D721Med (cell line): ENCODE measurements at places on chromosomes 11 and 22.
A peak's percentile ranks its signal among the peaks of the same experiment; 100 is the strongest.

DNA sequence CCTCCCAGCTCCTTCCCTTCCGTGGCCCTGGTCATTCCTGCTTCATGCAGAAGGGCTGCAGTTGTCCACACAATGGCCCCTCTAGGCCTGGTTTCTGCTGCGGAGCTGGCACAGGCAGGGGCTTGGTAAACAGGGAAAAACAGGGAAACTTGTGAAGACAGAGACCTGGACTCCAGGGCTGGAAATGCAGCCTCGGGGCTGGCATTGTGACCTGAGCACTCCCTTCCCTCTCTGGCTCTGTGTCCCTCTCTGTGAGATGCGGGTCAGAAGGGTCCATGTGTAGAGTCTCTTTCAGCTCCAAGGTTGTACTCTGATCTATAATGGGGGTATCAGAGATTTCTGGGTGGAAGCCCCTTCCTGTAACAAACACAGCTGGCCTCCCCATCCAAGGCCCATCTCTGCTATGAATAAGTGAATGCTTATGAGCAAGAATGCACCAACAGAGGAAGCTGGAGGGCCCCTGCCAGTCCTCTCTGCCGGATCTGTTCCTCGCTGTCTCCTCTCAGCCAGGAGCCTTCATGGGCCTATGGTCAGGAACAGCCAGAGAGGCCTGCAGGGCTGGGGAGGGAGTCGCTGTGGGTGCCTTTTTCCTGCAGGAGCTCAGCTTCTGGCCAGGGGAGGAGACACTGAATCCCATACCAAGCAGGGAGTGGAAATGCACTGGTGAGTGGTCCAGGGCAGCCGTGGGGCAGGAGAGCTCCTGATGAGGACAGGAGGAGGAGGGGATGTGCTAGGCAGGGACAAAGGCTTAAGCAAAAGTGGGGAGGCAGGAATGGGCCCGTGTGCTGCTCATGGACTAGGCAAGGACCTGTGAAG, 6.7 kb upstream of the DERL3 start:
- DNase-seq = no peak

DNA sequence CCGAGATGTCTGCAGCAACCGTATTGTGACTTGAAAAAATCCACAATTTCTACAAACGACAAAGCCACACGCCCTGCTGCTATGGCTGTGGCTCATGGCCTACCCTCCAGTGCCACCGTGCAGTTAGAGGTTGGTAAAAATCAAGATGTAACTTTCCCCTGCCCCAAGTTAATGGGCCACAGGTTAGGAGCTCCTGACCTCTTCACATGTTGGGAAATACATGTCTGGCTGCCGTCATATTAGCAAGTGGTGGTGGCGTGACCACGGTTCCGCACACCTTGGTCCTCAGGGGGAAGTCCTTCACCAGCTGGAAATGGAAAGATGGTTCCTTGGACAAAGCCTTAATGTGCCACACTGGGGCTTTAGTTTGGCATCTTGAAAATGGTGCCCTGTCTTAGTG, 27.4 kb upstream of the CCND1 start:
- no peak for DNase-seq

- no peak for DNase-seq
These were observed 132.7 kb upstream of the DDI1 start for GRCh38 chr11:103903621-103904323.

DNA sequence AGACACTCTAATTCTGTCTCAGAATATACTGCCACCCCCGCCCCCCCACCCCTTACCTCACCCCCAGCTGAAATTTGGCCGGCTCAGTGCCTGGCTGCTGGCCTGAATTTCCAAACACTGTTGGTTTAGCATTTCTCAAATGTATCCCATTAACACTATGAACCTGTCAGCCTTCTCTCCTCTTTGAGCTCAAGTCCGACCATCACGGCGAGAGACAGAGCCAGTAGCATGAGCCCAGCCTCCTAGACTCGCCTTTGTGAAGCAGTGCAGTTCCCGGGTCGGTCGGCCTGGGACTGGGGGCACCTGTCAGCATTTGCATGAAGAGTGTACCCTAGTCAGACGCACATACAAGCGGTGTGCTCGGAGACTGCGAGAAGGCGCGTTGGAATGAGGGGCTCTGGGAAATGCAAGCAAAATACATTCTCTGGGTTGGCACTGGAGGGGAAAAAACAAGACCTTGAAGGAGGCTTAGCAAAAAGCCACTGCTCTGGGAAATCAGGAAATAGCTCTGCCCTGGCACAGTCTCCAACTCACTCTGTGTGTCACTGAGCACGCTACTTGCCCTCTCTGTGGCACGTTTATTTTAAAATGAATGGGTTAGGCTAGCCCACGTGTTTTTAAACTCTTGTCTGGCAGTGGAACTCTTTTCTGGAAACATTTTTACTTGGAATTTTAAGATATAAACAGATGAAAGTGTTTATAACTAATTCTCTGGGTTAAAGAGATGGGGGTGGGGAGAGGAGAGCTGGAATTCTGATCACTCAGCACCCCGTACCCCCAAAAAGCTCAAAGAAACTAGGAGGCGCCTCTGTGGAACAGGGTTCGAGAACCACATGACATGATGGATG, 108.3 kb downstream of the TIMP3 start:
- DNase-seq = no peak

DNA sequence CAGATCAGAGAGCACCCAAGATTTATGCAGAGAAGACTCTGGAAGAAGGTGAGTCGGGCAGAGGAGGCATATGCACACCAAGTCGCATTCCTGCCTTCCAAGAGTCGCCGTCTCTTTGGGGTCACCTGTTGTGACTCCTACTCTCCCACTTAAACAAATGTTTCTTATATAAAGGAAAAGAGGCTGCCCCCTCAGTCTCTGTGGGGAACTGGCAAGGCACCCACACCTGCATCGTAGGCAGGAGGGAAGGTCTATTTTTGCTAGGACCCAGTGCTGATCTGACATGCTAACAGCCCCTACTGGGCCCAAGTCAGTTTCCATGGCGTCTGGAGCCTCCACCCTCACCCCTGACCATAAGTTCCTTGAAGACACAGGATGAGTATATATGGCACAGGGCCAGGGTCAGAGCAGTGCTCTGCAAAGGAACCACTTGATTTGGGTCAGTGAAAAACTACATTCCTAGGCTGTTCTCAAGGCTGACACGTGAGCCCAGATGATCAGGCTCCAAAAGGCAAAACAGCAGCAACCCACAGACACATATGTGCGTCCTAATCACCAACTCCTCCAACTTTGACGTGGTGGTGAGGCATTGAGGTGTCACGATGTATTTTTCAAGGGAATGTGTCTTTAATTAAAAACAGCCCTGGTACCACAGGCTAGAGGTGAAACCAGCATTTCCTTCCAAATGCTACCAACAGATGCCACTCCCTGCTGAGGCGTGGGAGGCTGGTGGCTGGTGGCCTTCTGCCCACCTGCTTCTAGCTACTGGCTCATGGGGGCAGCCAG, 55.6 kb upstream of the CSNK2A3 start:
- no peak for DNase-seq

DNA sequence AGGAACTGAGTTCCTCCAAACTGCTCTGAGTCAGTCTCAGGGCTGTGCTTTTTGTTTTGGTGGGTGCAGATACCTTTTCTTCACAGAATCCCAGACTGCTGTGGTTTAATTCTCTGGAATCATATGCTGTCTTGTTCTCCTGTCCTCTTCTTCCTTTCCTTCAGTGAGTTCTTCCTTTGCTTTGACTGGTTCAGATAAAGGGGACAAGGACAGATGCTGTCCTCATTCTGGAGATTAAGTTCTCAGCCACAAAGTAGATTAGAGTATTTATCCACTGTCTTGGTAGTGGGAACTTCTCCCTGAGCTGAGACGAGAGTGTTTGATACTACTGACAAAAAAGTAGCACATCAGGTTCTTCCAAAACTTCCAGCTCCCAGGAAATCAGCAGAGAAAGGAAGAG, 13.3 kb downstream of the ZDHHC5 start:
- peak; percentile 55 for DNase-seq

- DNase-seq = no peak
These were observed 399.4 kb downstream of the LUZP2 start for GRCh38 chr11:24896118-24896835.

DNA sequence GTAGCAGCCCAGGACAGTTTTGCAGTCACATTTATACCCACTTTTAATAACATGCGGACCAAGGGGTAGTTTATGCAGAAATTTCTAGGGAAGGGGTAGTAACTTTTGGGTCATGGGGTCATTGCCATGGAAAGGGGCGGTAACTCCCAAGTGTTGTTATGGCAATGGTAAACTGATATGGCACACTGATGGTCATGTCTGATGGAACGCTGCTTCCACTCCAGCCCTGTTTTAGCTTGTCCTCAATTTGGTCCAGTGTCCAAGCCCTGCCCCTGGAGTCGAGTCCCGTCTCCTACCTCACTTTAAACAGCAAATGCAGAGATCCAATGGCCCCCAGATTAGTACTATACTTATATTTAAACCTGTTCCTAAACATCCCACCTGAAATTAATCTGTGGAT, 11.2 kb upstream of the SEC14L4 start:
- DNase-seq = no peak

DNA sequence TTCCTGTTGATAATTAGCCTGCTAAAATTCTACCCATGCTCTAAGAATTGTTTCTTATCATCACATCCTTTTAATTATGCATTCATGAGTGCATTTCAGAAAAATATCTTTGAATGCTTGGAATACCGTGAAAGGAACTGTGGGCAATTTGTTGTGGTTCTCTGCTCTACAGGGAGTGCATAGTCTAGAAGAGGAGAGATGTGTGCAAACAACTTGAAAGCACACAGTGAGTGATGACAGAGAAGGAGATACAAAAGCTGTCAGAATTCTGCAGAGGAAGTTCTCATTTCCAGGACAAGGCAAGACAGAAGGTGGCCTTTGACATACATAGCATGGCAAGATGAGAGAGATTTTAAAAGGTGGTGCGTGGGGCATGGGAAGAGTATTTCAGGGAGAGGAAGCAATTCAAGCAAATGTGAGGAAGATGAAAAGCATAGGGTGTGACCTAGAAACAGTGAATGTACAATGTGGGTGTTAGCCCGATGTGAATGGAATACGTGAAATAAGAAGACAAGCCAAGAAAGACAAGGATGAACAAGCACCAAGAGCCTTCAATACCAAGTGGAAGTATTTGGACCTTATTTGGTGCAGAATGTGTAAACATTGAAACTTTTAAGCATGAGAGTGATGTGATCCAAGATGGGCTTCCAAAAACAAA, 5.0 kb downstream of the MMP8 start:
- DNase-seq = no peak

DNA sequence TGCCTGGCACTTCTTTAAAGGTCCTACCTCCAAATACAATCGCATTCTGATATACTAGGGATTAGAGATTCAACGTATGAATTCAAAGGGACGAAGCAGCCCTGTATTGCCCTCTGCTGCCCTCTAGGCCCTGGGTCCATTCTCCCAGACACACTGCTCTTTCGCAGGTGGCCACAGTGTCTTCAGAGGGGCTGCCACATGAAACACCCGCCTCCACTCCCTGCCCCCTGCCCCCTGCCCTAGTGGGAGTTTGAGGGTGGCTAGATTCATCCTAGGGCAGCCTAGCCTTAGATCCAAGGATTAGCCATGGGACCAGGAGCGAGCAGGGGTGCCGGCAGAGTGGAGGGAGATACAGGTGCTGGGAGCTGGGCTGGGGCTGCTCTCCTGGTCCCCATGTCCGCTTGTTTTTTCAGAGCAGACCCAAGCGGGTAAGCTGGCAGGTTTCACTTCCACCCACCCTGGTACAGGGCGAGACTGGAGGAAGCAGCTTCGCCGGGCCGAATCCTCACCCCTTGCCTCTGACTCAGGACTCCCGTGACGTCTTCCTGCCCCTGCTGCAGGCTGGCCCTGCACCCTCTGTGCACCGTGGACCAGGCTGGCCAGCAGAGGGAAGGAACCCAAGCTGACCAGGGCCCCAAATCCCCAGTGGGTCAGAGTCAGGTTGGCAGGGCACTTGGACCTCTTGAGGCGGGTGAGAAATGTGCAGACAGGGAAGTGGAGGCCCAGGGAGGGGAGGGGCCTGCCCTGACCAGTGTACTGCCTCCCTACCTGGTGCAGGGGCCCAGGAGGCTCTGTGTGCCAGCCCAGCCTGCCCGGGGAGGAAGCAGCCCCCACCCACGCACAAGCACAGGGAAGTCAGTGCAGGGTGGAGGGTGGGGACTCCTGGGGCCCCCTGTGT, 28.4 kb upstream of the HMOX1 start:
- no peak for DNase-seq

DNA sequence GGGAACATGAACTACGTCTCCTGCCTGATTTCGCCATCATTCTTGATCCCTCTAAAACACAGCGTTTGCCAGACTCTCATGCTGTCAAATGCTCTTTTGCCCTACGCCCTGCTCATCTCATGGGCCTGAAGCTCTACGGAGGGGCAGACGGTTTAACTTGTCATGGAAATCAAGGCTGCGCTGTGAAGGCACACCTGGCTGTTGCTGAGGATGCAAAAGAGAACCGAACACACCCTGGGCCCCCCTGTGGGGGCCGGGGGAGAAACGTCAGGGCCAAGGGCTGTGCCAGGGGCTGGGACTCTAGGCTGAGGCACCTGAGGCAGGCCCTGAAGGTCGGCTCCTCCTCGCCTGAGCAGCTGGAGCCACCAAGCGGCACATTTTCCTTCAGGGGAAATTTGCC, 957.2 kb downstream of the BRD1 start:
- DNase-seq = no peak

DNA sequence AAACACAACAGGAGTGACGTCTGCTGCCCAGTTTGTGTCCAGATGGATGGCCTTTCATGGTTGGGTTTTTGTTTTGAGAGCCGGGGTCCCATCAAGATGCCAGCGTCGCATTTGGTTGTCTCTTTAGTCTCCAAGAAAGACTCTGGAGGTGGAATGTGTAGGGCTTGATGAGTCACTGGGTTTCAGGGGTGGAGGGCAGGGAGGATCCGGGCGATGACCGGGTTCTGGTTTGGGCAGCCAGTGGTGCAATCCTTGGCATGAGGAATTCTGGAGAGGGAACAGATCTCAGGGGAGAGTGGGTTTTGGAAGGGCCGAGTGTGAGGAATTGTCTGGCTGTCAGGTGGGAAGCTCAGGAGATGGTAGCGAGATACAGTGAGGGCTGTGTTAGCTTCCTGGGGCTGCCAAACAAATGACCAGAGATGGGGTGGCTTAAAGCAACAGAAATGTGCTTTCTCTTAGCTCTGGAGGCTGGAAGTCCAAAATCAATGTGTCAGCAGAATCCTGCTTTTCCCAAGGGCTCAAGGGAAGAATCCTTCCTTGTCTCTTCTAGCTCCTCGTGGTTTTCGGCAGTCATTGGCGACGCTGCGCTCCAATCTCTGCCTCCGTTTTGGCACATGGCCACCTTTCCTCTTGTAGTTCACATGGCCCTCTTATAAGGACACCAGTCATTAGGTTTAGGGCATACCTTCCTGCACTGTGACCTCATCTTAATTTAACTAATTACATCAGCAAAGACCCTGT, 26.4 kb upstream of the PPFIA1 start:
- no peak for DNase-seq
